ENCODE measurements at places on chromosomes 2 and 18. TPM values are rescaled to one million over a fixed set of nuclear protein-coding genes. Genes with fewer than 3 reads are reported as not detected.

DYNC2LI1 gene
- 70.8 TPM for total RNA-seq

XIRP2 gene
- 5.8 TPM for total RNA-seq

NPC1 gene
- total RNA-seq: 30.5 TPM

DNA sequence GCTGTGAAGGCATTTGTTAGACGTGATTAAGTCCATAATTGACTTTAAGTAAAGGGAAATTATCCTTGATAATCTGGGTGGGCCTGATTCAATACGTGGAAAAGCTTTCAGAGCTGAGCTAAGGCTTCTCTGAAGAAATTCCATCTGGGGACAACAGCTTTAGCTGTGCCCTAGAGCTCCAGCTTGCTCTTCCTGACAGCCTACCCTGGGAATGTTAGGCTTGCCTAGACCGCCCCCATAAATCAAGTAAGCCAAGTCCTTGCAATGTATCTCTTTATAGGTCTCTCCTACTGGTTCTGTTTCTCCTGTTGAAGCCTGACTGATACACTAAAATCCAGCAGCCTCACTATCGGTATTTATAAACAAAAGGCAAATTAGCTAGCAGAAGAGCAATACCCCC lies 160.0 kb downstream of the STK39 start:
- DNase-seq: no peak

DNA sequence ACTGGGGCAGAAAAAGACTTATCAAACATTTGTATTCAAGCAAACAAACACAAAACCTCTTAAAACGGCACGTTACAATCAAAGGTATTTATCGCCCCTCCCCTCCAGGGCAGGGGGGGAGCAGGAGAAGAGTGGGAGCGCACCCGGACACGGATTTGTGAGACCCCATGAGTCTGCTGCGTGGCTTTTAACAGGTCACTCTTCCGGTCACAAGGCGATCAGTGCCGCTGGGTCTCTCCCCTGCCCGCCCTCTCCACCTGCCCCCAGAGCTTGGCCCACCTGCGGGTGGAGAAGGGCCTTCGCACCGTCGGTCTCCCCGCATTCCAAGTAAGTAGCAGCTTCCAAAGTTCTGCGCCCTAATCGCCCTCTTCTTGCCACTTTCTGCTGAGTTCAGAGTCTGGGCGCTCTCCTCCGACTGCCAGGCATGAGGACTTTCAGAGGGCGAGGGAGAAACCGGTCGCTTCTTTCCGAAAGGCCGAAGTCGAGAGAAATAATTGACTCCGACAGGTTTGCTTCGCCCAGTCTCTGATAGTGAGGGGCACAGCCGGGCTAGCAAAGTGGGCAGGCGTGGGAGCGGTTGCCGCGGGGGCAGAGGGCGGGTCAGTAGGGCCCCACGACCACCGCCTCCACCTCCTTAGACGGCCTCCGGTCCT lies 800 bp downstream of the RPRM start:
- no peak for DNase-seq

GRCh38 chr18:37393945-37394609 lies 171.5 kb downstream of the CELF4 start:
- DNase-seq: peak; percentile 63

- no peak for DNase-seq
Measured at GRCh38 chr2:42199002-42199401, 29.8 kb downstream of the EML4 start.

- DNase-seq: no peak
Measured at GRCh38 chr2:158457092-158457825, 507 bp downstream of the PKP4 start.

All from urinary bladder (tissue), 4 donors.